Trophoblast cell (in vitro differentiated cells and primary cell): ENCODE measurements at places on chromosomes 3 and 15.

DNA sequence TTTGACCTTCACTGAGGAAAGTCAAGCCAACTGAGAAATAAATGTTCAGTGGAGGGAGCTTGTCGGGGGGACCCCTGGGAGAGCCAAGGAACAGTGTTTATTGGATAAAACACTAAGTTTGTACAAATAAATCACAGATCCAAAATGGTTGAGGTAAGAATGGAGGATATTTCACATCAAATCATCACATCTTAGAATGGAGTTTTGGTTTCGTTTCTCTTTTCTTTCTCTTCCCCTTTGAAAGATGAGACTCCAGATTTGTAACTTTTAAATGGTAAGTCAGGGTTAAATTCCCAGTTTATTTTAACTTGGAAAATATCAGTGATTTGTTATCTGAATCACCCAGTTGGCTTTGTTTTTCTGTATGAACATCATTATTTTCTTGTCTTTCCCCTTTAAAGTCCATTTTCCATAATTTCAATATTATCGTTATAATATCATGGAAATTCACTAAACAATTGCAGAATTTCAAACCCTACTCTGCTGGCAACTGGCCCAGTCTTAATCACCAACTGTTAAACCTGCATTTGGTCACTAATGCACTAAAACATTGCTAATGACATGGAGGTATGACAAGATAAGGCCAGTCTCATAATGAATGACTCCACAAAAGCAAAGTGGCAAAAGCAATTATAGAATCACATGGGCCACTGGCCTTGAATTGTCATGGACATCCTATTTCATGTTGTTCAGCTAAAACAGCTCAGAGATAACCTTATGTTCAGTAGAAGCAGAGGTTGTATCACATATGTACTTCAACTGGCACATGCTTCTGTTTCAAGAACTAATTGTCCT is 295.1 kb downstream of the SHOX2 start:
- DNase-seq = no peak

GRCh38 chr3:123518892-123519485 is 65.9 kb downstream of the HACD2 start:
- DNase-seq = no peak

- DNase-seq = no peak
Measured at GRCh38 chr15:97684249-97684648, 276.3 kb upstream of the ARRDC4 start.

GRCh38 chr15:60573936-60574335 is 95.0 kb upstream of the ICE2 start:
- DNase-seq = no peak

GRCh38 chr15:101458908-101459578 is 30.5 kb downstream of the PCSK6 start:
- peak; percentile 59 for DNase-seq

GRCh38 chr3:191197761-191198306 is 1.2 kb upstream of the OSTN start:
- no peak for DNase-seq

GRCh38 chr3:147431751-147432150 is 22.6 kb downstream of the ZIC1 start:
- DNase-seq = no peak

- DNase-seq = no peak
Measured at GRCh38 chr15:77016321-77016695, 21.4 kb downstream of the PSTPIP1 start.

DNA sequence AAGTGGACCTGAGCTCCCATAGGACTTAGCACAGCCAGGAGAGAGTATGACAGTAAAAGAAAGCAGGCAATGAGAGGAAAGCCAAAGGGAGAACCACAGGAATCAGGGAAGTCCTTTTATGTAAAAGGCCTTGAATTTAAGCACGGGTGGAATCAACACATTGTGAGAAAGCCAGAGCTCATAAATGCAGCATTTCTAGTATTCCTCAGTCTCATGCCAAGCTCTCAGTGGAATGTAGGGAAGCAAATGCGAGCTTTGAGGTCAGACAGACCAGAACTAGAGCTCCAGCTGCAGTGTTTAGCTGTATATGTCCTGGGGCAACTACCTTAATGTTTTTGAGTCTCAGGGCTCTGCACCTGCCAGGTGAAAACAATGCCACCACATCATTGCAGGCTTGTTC is 132.1 kb upstream of the TRIM42 start:
- peak; percentile 56 for DNase-seq

DNA sequence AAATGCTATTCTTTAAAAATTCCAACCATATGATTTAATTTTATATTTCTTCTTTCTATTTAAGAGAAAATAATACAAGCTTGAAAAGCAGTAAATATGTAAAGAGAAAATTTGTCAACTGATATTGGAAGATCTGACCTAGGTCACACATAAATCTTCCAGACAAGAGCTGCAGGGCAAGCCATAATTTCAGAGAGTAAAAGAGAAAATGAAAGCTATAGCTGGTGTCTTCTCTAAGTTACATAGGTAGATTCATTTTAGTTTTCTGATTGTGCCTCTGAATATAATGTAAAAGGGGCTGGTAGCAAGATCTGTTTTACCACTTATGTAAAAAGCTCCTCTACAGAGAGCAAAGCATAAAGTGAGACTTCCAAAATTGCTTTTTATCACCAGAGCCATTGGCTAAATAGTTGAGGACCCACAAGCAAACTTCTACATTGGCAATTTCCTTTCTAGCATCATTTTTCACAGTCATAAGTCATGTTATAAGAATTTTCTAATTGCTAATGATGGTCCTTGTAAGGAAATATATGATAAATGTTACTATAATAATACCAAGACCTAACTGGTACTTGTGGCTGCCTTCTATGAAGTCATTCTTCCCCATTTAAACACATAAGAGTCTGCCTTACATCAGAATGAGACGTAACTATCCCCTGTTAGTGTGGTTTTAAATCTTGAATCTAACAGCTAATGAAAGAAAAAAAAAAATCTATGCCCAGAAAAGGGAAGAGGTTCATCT is 80.8 kb upstream of the SKOR1 start:
- no peak for DNase-seq

DNA sequence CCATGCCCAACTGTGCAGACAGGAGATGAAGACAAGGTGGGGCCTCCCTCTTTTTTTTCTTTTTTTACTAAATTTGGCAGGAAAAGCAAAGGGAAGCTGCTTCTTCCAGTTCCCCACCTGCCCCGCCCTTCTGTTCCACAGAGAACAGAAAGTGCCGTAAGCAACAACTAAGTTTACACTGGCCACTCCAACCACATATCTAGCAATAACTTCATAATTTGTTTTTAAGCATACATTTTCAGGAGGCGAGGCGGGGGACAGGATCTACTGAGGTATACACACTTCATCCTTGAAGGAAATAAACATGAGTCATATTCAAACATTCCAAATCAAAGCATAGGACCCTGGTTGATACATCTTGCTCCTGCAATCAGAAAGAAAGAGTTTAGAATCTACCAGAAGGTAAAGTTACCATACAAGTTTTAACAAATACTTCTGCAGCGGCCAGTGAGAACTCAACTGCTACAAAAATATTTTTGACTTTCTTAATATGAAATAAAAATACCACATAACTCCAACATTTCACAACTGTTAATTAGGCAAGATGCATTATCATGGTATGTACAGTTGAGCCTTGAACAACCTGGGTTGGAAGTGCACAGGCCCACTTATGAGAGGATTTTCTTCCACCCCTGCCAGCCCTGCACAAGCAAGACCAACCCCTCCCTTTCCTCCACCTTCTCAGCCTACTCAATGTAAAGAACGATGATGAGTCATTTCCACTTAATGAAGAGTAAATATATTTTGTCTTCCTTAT is 50.7 kb downstream of the FOXP1 start:
- peak; percentile 80 for DNase-seq

GRCh38 chr15:39594446-39595337 is 13.8 kb downstream of the THBS1 start:
- DNase-seq = no peak

GRCh38 chr15:61715082-61715481 is 345.2 kb downstream of the VPS13C start:
- no peak for DNase-seq

DNA sequence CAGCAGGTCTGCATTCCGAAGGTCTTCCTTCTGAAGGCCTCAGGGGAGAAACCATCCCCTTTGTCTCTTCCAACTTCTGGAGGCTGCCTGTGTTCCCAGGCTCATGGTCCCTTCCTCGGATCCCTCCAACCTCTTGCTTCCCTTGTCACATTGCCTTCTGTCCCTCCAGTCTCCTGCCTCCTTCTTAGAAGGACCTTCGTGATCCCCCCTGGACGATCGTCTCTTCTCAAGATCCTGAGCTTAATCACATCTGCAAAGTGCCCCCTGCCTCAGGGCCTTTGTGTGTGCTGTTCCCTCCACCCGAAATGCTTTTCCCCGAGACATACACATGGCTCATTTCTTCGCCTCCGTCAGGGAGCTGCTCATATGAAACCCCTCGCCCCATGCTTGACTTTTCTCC is 505.8 kb downstream of the SHQ1 start:
- DNase-seq = no peak

DNA sequence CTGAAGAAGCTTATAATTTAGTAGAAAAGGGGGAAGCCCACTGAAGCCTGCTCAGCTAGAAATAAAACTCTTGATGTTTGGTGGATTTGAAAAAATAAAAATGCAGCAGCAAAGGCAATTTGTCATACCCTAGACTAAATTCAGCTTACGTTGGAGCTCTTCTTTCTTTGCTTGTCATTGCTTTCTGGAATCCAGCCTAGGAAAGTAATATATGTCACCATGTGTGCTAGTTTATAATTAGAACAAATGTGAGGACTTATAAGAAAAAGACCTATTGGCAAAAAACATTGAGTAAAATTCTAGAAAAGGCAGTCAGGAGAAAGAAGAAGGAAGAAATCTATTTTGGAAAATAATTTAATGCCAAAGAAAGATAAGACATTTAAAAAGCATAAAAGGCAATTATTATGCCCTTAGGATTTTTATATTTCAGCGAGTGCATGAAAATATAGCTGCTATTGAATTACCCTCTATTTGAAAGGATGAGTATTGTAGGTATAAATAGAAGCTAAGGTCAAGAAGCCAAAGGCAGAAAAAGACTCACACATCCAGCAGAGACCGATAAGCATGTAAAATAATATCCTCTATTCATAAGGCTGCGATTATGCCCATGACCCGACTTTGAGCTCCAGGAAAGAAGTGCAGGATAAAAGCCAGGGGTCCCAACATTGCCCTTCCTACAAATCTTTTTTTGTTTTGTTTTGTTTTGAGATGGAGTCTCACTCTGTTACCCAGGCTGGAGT is 10.6 kb upstream of the BTBD1 start:
- DNase-seq = no peak

DNA sequence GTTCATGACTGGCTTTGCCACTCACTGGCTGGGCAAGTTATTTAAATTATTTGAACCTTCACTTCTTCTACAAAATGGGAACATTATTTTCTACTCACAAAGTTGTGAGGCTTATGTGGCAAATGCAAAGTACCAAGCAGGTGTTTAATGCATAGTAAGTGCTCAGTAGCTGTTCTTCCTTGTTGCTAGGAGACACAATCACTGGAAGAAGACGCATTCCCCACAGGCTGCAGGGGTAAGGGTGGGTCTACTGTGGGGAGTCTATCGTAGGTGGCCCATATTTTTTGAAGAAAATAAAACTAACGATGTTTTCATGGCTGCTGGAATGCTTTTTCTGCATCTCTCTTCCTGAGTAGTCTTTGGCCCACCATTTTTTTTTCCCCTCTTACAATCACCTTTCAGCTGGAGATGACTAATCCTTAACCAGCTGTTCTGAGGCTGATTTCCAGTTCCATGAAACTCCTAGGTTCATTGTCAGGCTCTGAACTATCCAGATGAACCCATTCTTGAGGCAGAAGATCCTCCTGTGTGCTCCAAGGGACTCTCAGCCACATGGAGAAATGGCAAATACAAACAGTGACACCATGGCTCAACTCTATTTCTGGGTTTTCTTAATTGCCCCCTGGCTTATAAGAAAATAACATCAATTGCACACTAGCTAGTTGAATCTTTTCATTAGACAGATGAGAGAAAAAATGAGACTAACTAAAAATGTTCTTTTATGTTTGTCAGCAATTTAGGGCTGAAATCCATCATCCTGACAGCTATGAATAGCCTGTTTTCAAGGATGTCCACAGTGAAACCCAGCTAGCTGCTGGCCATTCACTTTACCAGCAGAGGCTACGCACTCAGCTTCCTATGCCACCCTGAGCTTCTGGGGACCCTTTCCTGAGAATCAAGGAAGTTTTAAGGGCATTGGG is 108.3 kb upstream of the ETV5 start:
- DNase-seq = no peak

GRCh38 chr3:191328383-191328961 is 722 bp upstream of the CCDC50 start:
- DNase-seq = no peak
